Activated CD4-positive, alpha-beta T cell treated with anti-CD3 and anti-CD28 coated beads, Interleukin-2, amount 50 U/mL, for 48 hours (primary cell): ENCODE measurements at places on chromosomes 1 and 21.

GRCh38 chr1:35509558-35509957 lies 47.6 kb downstream of the KIAA0319L start:
- DNase-seq = no peak

DNA sequence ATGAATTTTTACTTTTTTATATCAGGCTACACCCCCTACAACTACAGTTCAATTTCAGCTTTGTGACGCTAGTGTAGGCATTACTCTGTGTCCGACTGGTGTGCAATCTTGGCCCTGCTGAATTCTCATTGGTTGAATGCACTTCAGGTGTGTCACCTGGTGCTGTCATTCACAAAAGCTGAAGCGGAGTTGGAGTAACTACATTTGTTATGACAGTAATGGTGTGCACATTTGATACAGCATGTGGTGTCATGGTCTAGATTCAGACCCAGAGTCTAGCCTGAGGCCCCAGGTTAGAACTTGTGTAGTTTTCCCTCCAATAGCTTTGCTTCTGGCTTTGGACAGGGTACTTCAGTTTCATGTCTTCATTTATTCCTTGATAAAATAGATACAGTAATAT lies 88.7 kb downstream of the C1orf94 start:
- no peak for DNase-seq

DNA sequence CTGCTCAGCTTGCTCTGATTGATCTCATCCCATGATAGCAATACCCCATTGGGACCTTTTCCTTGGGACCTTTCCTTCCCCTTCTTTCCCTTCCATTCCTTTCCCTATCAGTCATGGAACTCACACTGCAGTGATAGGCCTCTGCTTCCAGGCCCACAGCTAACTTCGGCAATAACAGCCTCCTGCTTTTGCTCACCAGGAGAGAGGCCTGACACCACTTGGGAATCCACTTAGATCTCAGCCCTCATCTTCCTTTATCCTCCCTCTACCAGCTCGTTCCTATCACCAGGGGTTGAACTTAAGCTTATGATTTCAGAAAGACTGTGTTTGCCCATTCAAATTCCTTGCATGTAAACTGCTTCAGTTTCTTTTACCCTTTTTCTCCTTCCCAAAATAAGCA lies 11.0 kb upstream of the TIPRL start:
- DNase-seq = no peak

- no peak for DNase-seq
Observed at GRCh38 chr1:95287825-95288224, 53.8 kb downstream of the RWDD3 start.

GRCh38 chr1:220347654-220348175 lies 75.5 kb upstream of the RAB3GAP2 start:
- DNase-seq = no peak

GRCh38 chr21:44955141-44955797 lies 15.4 kb downstream of the SLX9 start:
- DNase-seq = no peak

DNA sequence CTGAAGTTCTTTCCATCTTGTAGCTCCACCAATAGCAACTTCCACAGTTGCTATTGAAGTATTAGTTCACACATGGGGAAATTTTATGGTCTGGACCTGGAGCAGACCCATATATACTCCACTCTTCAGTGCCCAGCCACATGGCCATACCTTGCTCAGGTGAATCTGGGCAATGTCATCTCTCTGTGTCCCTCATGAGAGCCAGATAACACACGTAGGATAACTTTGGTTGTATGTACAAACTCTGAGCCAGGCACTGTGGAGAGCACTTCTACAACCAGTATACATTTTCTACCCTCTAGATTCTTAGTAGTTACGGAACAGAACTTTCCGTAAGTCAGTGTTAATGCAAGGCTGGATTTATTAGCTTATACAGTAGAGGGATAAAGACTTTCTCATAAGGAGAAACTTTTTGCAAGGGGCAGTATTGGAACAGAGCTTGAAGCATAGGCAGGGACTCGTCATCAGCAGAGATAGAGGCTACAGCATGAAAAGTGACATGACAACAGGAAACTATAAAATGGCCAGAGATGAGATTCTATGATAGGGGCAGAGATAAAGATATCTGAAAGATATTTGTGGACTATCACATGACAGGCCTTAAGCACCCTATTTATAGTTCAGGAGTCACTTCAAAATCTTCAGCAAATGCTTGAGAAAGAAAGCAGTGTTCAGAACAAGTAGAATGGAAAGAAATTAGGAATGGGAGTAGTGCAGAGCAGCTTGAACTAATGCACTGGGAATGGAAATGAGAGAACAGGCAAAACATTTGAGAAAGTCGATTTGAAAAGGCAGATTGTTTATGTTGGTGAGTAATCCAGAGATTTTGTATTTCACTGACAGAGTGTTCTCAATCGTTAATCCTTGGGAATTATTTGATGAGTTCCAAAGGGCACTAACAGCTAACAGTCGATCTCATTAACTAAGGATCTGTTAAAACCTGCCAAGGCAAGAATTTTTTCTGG lies 481.8 kb downstream of the USP25 start:
- no peak for DNase-seq

- no peak for DNase-seq
Observed at GRCh38 chr1:61183471-61184039, 101.2 kb downstream of the NFIA start.

- DNase-seq = no peak
Observed at GRCh38 chr1:107979088-107979487, 14.1 kb upstream of the VAV3 start.

DNA sequence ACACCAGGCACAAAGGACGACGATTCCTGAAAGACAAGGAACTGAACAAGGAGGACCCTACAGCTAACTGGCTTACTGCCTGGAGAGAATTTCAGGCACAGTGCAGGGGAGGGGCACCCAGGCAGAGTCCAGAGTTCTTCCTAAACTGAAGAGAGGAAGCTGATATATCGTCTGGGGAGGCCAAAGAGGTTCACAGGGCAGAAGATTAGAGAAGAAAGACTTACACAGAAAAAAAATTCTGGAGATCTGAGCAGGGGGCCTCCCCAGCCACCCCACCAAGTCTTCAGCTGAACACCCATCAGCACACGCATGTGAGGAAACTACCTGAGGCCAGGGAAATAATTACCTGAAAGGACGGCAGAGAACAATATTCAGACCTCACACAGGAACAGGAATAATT lies 24.6 kb downstream of the SORT1 start:
- no peak for DNase-seq

- DNase-seq = no peak
Observed at GRCh38 chr1:54462597-54463258, 56.5 kb upstream of the SSBP3 start.

GRCh38 chr21:45410865-45411809 lies 6.2 kb downstream of the COL18A1 start:
- DNase-seq = no peak

GRCh38 chr1:23428136-23428905 lies 3.8 kb upstream of the TCEA3 start:
- no peak for DNase-seq

GRCh38 chr1:115796897-115797296 lies 28.4 kb upstream of the CASQ2 start:
- no peak for DNase-seq

DNA sequence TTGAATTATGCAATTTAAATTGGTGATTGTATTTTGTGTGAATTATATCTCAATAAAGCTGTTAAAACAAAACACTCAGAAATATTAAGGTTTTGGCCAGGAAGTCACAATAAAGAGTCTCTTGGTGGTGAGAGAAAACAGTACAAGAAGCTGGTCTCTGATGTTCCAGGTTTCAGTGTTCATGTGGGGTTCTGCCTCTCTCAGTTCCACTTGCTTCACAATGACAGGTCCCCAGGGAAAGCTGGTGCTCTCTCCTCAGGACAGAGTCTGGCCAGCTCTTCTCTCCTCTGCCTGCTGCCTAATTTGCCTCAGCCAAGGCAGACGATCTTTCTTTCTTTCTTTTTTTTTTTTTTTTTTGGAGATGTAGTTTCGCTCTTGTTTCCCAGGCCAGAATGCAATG lies 342.9 kb upstream of the PLXNA2 start:
- DNase-seq = no peak

GRCh38 chr1:172906778-172907592 lies 143.8 kb downstream of the TNFSF18 start:
- DNase-seq = no peak

- no peak for DNase-seq
Observed at GRCh38 chr1:151871284-151872030, 17.9 kb upstream of the THEM5 start.

DNA sequence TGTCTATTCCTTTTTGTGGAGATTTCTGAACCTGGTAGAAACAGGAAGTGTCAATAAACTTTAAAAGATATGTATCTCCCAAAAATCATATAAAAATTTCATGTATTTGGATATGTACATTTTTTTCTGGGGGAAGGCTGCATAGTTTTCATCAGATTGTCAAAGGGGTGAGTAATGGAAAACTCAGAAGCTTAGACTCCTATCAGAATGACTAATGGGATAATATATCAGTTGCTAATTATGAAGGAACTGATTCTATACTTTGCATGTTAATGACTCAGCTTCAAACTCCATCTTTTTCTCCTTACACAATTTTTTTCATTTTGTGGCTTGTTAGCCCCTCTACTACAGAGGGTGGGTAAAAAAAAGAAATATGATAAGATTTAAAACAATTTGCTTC lies 55.9 kb downstream of the GON4L start:
- DNase-seq = no peak

DNA sequence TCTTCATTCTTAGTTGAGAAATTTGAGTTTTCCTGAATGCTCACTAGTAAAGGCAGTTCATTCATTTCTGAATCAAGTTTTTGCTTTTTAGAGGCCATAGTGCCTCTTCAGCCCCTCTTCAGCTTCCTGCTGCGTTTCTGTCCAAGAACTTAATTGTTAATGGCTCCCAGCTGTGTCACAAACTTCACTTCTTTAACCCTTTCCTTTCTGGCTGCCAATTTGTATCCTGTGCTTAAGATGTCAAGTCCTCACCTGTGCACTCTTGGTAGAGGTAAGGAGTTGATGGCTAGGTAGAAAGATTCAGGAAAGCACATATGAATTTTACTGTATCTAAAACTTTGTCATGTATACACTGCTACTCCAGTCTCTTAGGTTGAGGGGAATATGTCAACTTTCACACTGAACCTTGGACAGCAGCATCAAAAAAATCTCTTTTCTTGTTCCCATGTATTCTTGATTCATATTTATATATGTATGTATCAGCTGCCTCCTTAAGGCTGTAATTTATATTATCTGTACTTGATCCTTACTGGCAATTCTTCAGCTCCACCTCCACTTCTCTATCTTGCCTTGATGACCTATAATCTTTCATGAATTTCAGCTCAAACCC lies 612.8 kb downstream of the LMO4 start:
- DNase-seq = no peak

DNA sequence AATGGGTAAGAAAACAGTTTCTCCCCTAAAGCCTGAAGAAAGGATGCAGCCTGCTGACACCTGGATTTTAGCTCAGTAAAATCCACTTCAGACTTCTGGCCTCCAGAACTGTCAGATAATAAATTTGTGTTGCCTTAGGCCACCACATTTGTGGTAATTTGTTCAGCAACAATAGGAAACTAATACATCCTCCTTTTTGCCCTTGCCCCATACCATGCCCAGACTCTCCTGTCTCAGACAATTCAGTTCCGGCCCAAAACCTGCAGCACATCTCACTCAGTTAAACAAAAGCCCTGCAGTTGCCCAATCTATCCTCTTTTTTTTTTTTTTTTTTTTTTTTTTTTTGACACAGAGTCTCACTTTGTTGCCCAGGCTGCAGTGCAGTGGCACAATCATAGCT lies 25.8 kb downstream of the SMIM12 start:
- DNase-seq = no peak

- no peak for DNase-seq
Observed at GRCh38 chr1:43537423-43538142, 6.9 kb downstream of the PTPRF start.

- DNase-seq = no peak
Observed at GRCh38 chr1:176066709-176067108, 140.4 kb downstream of the COP1 start.

DNA sequence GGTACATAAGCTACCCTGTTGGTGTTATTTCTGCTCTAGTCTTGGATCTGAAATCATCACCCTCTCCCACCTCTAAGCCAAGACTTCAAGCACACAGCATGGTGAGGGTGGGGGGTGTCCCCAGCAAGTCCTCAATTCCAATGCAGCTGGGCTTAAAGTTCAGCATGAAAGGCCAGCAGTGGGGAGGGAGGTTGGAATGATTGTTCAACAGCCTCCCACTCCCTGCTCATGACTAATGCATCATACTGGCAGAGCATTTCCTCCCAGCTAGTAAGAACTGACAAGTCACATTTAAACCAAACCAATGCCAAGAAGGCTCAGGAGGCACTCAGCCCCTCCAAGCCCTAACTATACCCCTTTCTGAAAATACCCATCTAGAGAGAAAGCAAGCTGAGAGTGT lies 50.1 kb downstream of the TIAM1 start:
- peak; percentile 75 for DNase-seq

- DNase-seq = no peak
Observed at GRCh38 chr1:192489748-192490147, 85.8 kb upstream of the RGS1 start.

- no peak for DNase-seq
Observed at GRCh38 chr1:3111348-3112021, 42.5 kb downstream of the PRDM16 start.

GRCh38 chr1:180966312-180966711 lies 53.6 kb downstream of the KIAA1614 start:
- DNase-seq = no peak

DNA sequence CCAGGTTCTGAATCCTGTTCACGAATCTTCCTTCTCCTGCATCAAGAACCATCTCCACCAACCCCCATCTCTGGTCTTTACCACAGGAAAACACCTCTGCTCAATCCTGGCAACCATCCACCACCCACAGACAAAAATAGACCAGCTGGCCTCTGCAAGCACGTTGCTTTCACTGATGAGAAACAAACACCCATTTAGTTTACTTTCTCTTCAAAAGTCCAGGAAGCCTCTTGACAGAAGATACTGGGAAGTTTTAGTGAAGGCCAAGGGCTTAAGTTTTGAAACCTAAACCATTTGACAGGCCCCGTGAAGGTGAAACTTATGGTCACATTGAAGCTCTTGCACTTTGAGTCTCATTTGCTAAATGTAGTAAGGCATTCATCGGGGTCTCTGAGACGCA lies 122.6 kb upstream of the PPP2R5A start:
- DNase-seq = peak; percentile 26

- no peak for DNase-seq
Observed at GRCh38 chr21:26719750-26720149, 125.5 kb downstream of the ADAMTS1 start.

DNA sequence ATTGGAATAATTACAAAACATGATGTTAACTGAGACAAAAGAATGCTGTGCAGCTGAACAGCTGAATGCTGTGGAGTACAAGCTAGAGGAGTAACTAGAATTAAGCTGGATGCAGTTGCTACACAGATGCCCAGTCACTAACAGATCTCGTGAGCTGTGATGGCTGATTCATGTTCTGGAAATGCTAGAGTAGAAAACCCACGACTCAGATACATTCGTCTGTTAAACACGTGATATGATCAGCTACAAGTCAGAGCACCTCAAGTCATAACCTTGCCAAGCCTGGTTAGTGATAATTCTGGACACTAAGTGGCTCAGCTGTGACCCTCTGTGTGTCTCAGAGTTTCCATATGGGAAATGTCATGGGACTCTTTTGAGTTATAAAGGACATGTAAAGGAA lies 89.7 kb upstream of the ESRRG start:
- DNase-seq = no peak

GRCh38 chr1:228178737-228179684 lies 13.4 kb downstream of the IBA57 start:
- DNase-seq = no peak

- DNase-seq = no peak
Observed at GRCh38 chr1:51070640-51071039, 31.4 kb upstream of the C1orf185 start.
